ENCODE measurements at places on chromosomes 2 and 18. TPM values are rescaled to one million over a fixed set of nuclear protein-coding genes. Genes with fewer than 3 reads are reported as not detected.

DNA sequence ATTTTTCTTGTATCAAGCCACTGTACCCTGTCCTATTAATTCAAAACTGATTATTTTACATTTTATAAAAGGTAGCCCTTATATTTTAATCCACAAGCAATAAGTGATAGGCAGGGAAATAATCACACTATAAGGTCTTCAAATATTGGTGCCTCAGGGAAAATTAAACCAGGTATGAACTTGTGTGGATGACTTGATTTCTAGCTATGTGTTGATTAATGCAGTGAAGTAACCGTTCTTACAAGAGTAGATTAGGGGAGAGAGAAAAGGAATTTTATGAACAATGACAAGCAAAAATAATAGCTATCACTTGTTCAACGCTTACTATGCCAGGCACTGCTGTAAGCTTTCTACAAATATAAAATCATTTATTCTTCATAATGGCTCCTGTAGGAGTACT is 199.6 kb downstream of the PTGR3 start:
- DNase-seq = no peak

- no peak for DNase-seq
These were observed 51.3 kb upstream of the CD302 start for GRCh38 chr2:159849160-159849813.

- DNase-seq = no peak
These were observed 706 bp upstream of the BCL11A start for GRCh38 chr2:60554074-60554645.

GRCh38 chr2:121266543-121267106 is 18.4 kb downstream of the TFCP2L1 start:
- peak; percentile 33 for DNase-seq

GRCh38 chr2:126979039-126980003 is 80.6 kb downstream of the TEX51 start:
- DNase-seq = no peak

DNA sequence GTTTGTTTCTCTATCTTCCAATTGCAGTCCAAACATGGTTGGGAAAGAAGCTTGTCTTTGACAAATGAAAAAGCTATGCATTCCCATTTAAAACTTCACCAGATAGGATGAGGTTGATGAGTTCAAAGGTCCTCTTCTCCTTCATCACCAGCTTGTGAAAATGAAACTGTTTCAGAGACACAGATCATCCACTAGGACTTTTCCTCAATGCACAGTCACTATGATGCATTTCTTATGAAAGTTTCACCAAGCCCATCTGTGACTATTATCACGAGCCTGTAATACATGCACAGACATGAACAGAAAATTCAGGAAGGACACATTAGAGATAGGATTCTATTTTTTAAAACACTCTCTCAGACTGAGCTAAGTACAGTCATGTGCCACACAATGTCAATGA is 644.4 kb downstream of the PLCL1 start:
- DNase-seq = no peak

DNA sequence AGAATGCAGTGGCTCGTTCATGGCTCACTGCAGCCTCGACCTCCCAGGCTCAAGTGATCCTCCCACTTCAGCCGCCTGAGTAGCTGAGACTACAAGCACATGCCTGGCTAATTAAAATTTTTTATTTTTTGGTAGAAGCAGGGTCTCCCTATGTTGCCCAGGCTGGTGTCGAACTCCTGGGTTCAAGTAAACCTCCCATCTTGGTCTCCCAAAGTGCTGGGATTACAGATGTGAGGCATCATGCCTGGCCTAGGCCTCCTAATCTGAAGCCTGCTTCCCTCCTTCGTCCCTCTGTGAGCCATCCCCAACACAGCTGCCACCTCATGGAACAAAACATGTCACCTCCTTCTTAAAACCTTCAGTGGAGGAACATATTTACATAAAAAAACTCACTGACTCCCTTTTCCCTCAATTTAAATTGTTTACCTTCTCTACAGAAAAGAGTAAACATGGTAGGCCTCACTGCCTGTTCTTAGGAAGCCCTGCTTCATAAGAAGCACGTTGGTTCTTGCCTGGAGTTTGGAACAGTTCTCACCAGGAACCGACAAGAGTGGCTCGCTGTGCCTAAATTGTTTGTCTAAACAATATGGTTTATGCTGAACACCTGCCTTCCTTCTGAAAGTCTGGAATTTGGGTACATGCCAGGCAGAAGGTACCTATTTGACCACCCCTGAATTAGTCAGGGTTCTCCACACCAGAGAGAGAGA is 12.1 kb upstream of the RHOB start:
- no peak for DNase-seq

GRCh38 chr18:57797209-57797651 is 5.9 kb downstream of the ATP8B1 start:
- peak; percentile 65 for DNase-seq

- no peak for DNase-seq
These were observed 31.8 kb downstream of the TGIF1 start for GRCh38 chr18:3481696-3482210.

- DNase-seq = peak; percentile 85
These were observed 131.9 kb downstream of the GLI2 start for GRCh38 chr2:120867290-120868241.

DNA sequence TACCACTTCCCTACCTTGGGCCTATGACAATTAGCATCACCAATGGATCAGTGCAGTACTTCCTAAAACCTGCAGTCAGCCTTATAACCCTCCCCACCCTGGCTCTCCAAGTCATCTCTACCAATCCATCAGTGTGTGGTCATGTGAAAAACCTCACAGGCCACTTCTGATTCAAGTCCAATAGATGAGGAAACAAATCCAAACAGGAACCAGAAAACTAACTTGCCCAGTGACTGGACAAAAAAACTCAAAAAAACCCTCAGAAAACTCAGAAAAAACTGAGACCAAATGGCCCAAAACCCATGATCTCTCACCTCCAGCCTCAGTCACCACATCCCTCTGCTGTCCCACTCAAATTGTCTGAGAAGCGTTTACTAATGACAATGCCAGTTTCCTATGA is 43.3 kb downstream of the TGFA start:
- no peak for DNase-seq

DNA sequence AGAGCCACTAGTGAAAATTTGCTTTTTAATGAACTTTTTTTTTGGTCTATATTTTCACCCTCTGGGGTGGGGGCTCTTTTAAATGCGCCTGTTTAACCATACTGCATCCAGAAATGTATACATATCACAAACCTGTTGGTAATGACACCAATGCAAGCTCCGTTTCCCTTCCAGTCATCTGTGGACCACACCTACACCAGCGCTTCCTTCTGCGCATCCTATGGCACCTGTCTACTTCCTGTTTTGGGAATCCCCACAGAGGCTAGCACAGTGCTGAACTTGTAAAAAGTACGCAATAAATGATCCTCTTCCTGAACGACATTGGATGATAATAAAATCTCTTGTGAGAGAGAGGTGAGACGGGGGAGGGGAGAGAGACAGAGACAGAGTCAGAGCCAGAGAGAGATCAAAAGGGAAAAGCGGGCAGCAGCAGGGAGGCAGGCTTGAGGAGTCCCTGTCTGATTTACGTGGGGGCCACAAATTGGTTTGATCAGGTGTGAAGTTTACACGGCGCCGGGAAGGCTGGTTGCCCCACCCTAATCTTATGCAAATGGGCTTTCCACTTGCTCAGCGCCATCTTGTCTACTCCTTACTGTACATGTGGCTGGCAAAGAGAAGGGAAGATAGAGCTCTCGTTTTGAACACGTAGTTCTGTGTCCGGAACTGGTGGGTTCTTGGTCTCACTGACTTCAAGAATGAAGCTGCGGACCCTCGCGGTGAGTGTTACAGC is 38.1 kb upstream of the SLC38A11 start:
- no peak for DNase-seq

GRCh38 chr2:168272225-168272624 is 24.8 kb upstream of the STK39 start:
- no peak for DNase-seq

DNA sequence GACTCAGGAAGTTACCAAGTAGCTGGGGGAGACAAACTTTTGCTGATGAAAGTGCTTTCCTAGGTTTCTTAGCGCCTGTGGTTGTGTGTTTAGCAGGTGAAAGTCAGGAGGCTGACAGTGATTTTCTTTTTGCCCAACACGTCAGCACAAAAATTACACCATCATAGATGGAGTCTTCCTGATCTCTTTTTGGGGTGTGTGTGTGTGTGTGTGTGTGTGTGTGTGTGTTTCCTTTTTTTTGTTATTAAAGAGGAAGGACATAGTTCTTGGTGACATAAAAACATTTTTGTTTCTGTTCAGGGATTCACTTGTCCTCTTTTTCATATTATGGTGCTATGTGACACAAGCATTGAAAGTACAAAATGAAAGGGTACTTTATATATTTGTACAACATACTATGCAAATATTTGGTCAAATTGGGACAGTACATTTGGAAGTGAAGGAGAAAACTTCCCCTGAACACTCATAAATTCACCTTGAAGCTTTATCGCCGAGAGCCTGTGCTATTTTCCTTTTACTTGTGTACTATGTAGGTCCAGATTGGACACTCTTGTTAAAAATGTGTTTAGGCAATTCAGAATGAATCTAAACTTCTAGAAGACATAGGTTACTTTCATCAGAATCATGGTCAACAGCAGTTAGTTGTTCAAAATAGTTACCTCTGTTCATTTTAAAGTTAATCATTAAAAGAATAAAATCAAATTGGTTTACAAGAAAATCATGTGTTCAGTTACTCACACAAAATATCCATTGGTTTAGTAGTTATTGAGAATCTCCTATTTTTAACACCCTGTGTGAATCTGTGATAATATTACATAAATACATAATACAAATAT is 491.9 kb downstream of the IRS1 start:
- no peak for DNase-seq

DNA sequence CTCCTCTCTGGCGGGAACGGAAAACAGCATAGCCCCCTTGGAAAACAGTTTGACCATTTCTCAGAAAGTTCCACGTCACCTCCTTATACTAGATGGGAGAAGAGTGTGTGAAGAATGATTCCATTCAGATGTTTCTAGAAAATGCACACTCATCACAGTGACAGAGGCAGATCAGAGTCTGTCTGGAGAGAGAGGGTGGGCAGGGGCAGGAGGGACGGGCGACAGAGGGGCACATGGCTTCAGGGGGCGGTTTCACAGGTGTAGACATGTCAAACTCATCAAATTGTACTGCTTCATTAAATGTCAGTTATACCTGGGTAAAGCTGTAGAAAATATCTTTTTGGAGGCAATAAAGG is 88.8 kb upstream of the TAF1B start:
- DNase-seq = no peak

DNA sequence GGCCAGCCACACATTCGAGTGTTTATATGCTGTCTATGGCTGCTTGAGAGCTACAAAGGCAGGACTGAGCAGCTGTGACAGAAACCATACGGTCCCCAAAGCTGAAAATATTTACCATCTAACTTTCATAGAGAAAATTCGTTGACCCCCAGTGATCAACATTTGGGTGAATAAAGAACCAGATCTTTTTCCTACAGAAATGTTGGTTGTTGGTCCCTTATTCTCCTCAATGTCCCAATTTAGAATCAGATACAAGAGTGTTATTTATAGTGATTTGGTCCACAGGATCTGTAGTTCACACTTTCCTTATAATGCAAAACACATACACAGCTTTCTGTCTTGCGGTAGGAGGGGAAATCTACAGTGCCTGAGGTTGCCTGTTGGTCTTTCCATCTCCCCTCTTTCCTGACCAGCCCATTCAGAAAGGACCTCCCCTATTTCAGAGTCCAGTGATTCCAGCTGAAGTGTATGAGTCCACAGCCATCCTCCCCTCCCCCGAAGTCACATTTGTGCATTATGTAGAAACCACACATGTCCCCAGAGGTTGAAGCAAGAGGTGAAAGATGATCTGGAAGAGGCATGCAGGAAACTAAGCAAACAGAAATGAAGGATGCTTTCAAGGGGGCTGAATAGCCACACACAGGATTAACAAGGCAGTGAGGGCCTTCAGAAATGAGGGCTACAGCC is 61.9 kb downstream of the SPRED2 start:
- peak; percentile 23 for DNase-seq

- DNase-seq = no peak
These were observed 1.3 kb downstream of the ERICH2 start for GRCh38 chr2:170771421-170771937.

- DNase-seq = no peak
These were observed 106.4 kb upstream of the SMAD2 start for GRCh38 chr18:48036641-48037421.

DNA sequence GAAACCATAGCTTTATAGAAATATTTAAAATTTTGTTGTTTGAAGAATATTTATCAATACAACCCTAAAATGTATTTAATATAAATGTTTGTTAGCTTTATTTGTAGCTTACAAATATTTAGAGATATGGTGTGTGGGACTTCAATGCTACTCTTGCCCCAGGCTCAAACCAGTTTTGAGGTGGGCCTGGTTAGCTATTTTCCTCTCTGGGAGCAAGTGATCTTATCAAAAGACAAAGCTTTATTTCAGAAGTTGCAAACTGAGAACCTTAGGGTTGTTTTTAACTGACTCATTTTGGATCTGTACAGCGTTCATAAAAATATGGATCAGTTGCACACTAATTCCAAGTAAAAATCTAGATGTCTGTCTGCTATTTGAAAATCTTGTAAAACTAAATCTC is 563.6 kb upstream of the CDH2 start:
- DNase-seq = no peak

- DNase-seq = no peak
These were observed 78.6 kb upstream of the CSRNP3 start for GRCh38 chr2:165390875-165391274.

DNA sequence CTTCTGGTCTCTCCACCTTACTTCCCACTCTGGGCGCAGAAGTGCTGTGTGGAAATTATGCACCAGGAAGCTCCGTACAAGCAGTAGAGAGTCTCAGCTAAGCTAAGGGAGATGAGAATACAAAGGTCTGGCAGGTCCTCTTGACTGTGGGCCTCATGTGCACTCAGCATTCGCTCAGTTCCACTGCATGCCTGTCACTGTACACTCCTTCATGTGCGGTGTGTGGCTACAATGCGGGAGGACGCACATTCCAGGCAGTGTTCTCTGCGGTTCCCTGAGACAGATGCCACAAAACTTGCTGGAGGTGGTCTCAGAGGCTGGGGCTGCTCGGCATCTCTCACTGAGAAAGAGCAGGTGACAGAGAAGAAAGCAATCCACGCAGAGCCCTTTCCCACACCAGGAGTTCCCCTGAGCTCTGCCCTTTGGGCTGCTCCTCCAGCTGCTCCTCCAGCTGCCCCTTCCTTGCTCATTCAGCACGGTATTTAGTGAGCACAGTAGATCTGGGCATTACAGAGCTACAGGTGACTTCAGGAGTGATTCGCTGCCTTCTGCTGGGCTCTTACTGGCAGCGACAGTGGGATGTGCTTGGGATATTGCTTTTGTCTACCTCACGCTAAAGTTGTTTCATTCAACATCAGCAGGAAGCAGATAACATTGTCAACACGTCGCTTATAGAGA is 176.6 kb downstream of the SH3RF3 start:
- no peak for DNase-seq

- peak; percentile 72 for DNase-seq
These were observed 95.8 kb downstream of the SLC25A12 start for GRCh38 chr2:171798156-171798820.

The OTOS gene
- not detected for total RNA-seq

The G6PC2 gene
- not detected for total RNA-seq

The NAT8 gene
- total RNA-seq = not detected

The SPAG16 gene
- 20.8 TPM for total RNA-seq

The DLGAP1 gene
- not detected for total RNA-seq

The PLEK gene
- 0.25 TPM for total RNA-seq

The SERPINB7 gene
- total RNA-seq = 15.7 TPM

The CPO gene
- not detected for total RNA-seq

The POTEC gene
- total RNA-seq = not detected

The IL18R1 gene
- not detected for total RNA-seq

The PJVK gene
- total RNA-seq = not detected
